ENCODE measurements at places on chromosomes 6 and 20. TPM values are rescaled to one million over a fixed set of nuclear protein-coding genes. Genes with fewer than 3 reads are reported as not detected.
A peak's percentile ranks its signal among the peaks of the same experiment; 100 is the strongest.

GRCh38 chr6:50848989-50849795 is 30.5 kb downstream of the TFAP2B start:
- H3K36me3 ChIP-seq = no peaks in the 10 kb centered on the region
- peak; percentile 66 for DNase-seq
- H3K27me3 ChIP-seq = peaks cover 7% of the 10 kb centered on the region
- H3K4me1 ChIP-seq = peaks cover 23% of the 10 kb centered on the region
- H3K4me3 ChIP-seq = peak overlapping the region; percentile 46

DNA sequence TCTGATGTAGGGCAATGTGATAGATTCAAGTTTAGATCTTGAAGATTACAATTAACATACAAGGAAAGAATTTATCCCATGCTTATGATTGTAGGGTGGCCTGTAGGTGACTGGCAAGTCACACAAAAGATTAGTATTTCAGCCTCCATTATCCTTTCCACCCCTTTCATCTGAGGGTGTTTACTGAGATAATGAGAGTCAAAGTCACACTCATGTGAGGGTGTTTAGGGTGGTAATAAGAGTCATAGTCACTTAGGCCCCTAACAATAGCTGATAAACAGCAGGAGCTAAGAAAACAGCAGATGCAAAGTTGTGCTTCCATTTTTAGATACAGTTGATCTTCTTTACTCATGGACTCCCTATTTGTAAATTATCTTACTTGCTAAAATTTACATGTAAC is 11.4 kb downstream of the FAM184A start:
- H3K27me3 ChIP-seq = no peaks in the 10 kb centered on the region
- H3K27ac ChIP-seq = no peak overlapping the region
- no peak for DNase-seq
- no peaks in the 10 kb centered on the region for H3K36me3 ChIP-seq
- H3K4me1 ChIP-seq = no peaks in the 10 kb centered on the region
- no peak overlapping the region for H3K4me3 ChIP-seq

DNA sequence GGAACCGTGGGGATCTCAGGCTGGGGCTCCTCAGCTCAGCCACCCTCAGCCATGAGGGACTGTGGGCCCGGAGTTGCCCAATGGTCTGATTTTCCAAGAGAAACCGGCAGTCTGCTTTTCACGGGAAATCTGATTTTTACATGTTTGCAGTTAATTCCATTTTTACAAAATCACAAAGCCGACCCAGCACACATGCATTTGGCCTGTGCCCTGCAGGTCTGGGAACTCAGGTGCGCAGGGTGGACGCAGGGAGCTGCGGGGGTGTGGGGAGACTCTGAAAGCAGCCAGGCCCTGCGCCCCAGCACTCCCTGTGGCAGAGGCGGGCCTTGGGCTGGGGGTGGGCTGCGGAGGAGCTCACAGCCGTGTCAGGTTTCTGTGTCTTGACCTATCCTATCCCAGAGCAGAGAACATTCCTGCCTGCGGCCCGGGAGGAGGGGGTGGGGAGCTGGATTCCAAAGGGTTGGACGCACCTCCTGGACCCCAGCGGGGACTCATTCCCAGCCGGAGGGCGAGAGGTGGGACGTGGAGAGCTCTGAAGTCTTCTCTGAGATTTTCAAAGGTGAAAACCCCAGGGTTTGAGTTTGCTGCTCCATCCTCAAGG is 60.6 kb downstream of the ADNP start:
- H3K27me3 ChIP-seq = no peaks in the 10 kb centered on the region
- DNase-seq = no peak
- no peak overlapping the region for H3K4me3 ChIP-seq
- no peak overlapping the region for H3K27ac ChIP-seq
- H3K36me3 ChIP-seq = no peaks in the 10 kb centered on the region
- H3K4me1 ChIP-seq = no peaks in the 10 kb centered on the region

ANGPT4 gene
- not detected for polyA plus RNA-seq

DNA sequence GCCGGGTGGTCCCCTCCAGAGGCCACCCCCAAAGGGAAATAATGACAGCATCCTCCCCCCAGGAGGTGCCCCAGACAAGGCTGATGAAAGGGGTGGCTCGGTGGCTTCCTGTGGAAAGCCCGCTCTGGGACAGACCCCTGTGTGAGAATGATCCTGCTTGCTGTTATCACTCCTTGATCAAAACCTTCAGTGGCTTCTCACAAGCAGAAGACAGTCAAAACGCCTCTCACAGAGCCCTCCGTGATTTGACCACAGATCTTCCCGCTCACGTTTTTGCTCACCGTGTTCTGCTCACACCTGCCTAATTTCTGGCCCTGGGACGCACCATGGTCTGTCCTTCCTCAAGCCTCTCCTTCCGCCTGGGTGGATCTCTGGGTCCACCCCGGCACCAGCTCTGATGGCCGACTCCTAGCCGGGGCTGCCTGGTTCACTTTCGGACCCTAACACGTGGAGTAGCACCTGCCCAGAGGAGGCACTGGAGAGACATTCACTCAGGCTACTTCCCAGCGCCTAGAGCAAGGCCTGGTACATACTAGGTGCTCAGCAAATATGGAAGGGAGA is 210.4 kb downstream of the ANKRD60 start:
- H3K27ac ChIP-seq = no peak overlapping the region
- peaks cover 12% of the 10 kb centered on the region for H3K4me1 ChIP-seq
- no peaks in the 10 kb centered on the region for H3K36me3 ChIP-seq
- no peak overlapping the region for H3K4me3 ChIP-seq
- DNase-seq = no peak
- no peaks in the 10 kb centered on the region for H3K27me3 ChIP-seq

RIPPLY2 gene
- 0.33 TPM for polyA plus RNA-seq

DNA sequence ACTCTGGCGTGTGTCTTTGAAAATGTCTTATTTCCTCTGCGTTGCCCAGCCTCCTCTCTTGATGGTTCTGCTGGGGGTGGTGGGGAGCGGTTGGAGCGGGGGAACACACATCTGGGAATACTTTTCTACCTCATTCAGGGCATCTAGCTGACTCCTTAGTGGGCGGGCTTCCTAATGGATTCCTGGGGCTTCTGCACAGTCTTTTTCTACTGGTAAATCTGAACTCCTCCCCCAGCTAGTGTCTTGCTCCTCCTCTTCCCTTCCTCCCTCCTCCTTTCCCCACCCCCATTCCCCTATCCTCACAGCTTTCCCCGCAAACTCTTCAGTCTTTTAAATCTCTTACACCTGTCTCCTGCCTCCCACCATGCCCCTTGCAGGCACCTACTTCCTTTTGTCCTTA is 74.4 kb downstream of the PRL start:
- no peaks in the 10 kb centered on the region for H3K27me3 ChIP-seq
- H3K4me3 ChIP-seq = no peak overlapping the region
- no peak overlapping the region for H3K27ac ChIP-seq
- no peak for DNase-seq
- no peaks in the 10 kb centered on the region for H3K36me3 ChIP-seq
- no peaks in the 10 kb centered on the region for H3K4me1 ChIP-seq

DNA sequence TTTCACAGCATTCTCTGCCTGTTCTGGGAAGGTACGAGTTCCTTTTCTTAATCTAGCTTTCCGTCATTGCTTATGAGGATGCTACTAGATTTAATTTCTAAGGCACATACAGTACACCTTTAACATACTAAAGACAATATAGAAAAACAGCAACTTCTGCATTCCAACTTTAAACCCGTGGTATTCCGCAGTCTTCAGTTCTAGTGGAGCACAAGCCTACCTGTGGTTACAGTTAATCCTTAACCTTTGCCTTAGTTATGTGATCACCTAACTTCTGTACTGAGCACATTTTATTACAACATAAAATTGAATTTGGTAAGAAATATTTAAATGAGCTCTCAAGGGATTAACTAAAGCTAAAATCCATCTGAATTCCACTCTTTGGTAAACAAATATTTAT is 289.5 kb downstream of the BTBD9 start:
- no peak for DNase-seq
- peaks cover 39% of the 10 kb centered on the region for H3K4me1 ChIP-seq
- peak overlapping the region; percentile 77 for H3K27ac ChIP-seq
- no peak overlapping the region for H3K4me3 ChIP-seq
- H3K27me3 ChIP-seq = no peaks in the 10 kb centered on the region

CTAGE9 gene
- not detected for polyA plus RNA-seq

DNA sequence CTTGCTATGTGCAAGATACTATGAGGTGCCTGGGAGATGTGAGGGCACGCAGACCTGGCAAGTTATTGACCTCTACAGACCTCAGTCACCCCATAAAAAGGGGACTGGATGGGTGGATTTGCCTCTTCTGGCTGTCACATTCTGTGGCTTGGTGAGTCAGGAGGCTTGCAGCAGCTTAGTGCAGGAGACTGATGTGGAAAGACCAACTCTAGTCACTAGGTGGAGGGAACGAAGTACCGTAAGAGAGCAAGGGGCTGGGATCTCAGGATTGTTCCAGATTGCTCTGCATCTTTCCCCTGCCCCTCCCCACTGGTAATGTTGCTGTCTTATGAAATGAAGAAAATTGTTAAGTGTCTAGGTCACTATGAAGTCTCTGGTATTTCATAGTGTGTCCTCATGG is 3.3 kb downstream of the MAPRE1 start:
- no peak overlapping the region for H3K4me3 ChIP-seq
- peaks cover 15% of the 10 kb centered on the region for H3K36me3 ChIP-seq
- H3K27me3 ChIP-seq = no peaks in the 10 kb centered on the region
- DNase-seq = no peak
- H3K27ac ChIP-seq = no peak overlapping the region

DNA sequence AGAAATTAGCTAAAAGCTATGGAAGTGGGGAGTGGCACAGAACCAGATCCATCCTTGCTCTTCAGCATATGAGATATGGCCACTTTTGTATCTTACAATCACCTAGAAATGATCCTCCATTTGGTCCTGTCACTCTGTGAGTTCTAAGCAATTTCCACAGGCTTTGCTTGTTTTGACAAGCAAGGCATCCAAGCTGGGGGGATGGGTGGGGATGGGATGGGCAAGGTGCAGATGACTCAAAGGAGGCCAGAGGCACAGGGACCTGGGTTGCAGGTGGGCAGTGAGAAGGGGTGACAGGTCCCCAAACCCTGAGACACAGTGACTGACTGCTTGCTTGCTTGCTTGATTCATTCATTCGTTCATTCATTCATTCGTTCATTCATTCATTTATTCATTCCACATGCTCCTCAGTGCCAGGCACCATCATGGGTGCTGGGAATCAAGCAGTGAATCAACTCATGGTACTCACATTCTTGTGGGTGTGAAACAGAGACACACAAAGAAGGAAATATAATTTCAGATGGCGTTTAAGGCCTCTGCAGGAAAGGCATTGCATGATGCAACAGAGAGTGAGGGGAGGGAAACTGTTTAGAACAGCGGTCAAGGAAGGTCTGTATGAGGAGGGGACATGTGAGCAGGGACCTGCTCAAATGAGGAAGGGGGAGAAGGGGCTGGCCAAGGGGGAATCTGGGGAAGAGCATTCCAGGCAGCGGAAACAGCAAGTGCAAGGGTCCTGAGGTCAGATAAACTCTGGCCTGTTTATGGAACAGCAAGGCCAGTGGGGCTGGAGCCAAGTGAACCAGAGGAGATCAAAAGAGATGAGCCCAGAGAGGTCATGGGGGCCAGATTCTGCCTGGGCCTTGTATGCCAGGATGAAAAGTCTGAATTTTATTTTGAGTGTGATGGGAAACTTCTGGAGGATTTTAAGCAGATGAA is 3.4 kb downstream of the KCNB1 start:
- H3K27me3 ChIP-seq = no peaks in the 10 kb centered on the region
- H3K4me3 ChIP-seq = no peak overlapping the region
- peaks cover 8% of the 10 kb centered on the region for H3K4me1 ChIP-seq
- no peak overlapping the region for H3K27ac ChIP-seq
- DNase-seq = no peak
- H3K36me3 ChIP-seq = no peaks in the 10 kb centered on the region

- H3K36me3 ChIP-seq = no peaks in the 10 kb centered on the region
- peak overlapping the region; percentile 98 for H3K27ac ChIP-seq
- DNase-seq = peak; percentile 52
- H3K27me3 ChIP-seq = no peaks in the 10 kb centered on the region
Measured at GRCh38 chr20:51326201-51326819, 216.2 kb downstream of the NFATC2 start.

- DNase-seq = no peak
- peaks cover 3% of the 10 kb centered on the region for H3K4me1 ChIP-seq
- H3K4me3 ChIP-seq = no peak overlapping the region
- H3K27me3 ChIP-seq = no peaks in the 10 kb centered on the region
Measured at GRCh38 chr6:133191323-133191722, 49.8 kb upstream of the EYA4 start.

GRCh38 chr6:32375739-32376529 is 4.2 kb upstream of the TSBP1 start:
- peaks cover 6% of the 10 kb centered on the region for H3K27me3 ChIP-seq
- H3K27ac ChIP-seq = no peak overlapping the region

GRCh38 chr6:111556004-111556403 is 49.7 kb downstream of the TRAF3IP2 start:
- DNase-seq = no peak
- peaks cover 46% of the 10 kb centered on the region for H3K4me1 ChIP-seq
- no peak overlapping the region for H3K4me3 ChIP-seq
- no peaks in the 10 kb centered on the region for H3K27me3 ChIP-seq

DNA sequence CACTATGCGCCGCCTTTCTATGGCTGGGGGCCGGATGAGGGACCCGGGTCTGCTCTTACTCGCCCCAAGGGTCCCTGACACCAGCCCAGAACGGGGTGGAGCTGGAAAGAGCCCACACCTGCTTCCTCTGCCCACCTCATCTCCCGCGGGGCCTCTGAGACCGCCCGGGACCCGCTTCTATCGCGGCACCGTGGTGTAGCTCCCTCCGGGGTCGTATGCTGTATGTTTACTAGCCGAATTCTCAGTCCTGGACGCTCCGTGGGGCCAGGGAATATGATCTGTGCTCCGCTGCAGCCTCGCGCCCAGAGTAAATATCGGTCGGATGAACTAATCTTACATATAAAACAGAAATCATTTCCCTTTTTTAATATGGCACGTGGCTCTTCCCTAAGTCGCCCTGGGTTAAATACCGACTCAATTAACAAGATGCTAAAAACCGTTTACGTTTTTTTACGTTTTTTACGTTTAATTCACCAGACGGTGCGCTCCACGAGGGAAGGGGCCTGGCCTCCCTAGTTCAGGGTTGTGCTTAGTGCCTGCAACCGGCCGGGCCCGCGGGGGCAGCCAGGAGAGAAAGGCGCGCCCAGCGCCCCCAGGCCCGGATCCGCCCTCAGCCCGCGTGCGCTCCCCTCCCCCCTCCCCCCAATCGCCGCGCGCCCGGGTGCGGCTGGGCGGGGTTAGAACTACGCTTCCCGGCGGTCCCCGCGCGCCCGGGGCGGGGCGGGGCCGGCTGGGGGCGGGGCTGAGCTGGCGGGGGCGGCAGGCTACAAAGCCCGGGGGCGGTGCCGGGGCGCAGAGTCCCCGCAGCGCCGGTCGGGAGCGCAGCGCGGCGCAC is at the start of gene RBM38:
TSS of gene RBM38 (plus strand) at position 793 of the 835 bp plus-strand sequence. CDS start 186 bp downstream, outside the sequence.
- no peak within 1 kb of the TSS for H3K27ac ChIP-seq
- no peaks in the 10 kb centered on the region for H3K4me1 ChIP-seq
- DNase-seq = peak; percentile 99
- H3K36me3 ChIP-seq = no peaks in the 10 kb centered on the region
- no peaks in the 10 kb centered on the region for H3K27me3 ChIP-seq

DNA sequence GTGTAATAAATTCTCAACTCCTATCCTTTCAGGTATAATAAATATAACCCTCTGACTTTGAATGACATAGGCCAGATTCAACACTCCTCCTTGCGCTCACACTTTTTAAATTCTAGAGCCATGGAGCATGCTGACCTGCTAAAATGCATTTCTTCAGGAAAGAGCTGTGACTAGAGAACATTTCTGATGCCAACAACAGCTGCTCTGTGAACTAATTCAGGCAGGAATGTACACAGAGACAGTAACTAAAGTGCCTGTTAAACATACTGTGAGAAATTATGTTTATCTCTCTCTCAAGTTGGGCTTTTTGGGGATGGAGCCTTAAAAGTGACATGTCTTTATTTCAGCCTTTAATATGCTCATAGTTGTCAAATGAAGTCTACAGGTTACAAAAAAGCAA is 8.3 kb downstream of the NHSL1 start:
- peaks cover 7% of the 10 kb centered on the region for H3K27me3 ChIP-seq
- H3K36me3 ChIP-seq = no peaks in the 10 kb centered on the region
- DNase-seq = no peak
- no peak overlapping the region for H3K27ac ChIP-seq
- H3K4me3 ChIP-seq = no peak overlapping the region
- H3K4me1 ChIP-seq = no peaks in the 10 kb centered on the region

OR2H2 gene
- not detected for polyA plus RNA-seq

ADGRB3 gene
- polyA plus RNA-seq = 0.12 TPM

Measured in SK-N-SH (cell line).